ENCODE measurements at places on chromosomes 2 and 18.

DNA sequence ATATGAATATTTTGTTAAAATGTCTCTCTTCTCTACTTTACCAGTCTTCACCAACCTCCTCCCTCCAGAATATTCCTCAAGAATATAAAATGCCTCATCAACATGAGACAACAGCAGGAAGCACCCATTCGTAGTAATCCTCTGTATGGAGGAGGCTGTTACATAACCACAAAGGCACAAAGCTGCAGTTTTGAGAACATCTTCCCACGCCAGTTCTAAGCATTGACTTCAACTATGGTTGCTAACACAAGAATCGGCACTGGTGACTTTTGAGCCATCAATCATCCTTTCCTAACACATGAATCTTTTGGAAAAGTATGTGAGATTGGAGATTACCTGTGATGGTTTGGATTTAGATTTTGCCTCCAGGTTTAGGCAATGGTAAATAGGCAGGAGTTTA, 54.9 kb upstream of the CYP1B1 start:
- DNase-seq = no peak

GRCh38 chr2:220315098-220315823, 687.8 kb downstream of the SLC4A3 start:
- no peak for DNase-seq

GRCh38 chr2:230840301-230840700, 24.4 kb upstream of the ITM2C start:
- DNase-seq = no peak

DNA sequence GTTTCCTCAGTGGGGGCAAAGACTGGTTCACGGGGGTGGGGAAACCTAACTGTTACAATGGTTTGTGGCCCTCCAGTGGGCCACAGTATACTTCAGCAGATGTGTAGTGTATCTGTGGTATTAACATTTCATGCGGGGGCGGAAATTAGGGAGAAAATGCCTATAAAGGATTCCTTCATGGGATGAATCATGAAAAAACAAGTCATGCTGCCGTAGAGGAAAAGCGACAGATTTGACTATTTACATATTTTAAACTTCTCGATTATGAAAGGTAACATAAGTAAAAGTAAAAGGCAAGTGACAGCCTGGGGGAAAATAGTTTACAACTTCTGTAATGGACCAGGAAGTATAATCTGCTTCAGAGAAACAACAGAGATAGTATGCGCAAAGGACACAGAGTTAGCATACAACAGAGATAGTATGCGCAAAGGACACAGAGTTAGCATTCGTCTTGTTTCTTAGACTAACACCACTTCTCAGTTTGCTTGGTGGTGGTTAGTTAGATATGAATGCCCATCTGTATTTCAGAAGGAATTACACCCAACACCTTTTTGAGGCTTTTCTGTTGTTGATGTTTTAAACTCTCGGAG, 41.1 kb downstream of the MRPS9 start:
- DNase-seq = no peak

- peak; percentile 75 for DNase-seq
Measured at GRCh38 chr2:85405201-85406059, 4.7 kb downstream of the CAPG start.

DNA sequence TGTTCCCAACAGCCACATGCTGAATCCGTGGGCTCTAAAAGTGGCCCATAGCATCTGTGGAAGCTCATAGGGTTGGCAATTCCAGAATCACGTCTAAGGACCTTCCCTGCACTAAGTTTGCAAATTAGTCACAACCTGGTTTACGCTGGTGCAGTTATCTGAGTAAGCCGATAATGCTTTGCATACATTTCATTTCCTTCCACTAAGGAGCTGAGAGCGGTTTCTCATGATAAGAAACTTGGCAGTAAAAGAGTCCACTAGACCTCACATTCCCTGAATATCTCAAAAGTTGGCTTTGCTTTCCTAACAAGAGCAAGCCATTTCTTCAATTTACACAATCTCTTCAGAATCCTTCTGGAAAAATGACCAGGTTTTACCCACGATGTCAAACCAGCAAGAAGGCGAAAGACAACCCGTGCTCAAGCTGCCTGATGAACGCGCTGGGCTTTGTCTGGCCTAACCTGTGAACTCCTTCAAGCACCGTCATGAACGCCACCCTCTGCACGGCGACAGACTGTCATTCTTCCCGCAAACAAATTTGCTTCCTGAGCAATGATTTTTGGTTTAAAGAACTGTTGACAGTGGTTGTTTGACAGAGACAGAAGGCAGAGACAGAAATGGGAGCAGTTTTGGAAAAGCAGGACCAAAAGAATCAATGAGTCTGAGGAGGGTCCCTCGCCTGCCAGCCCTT, 73.0 kb upstream of the COPS8 start:
- DNase-seq = no peak

- DNase-seq = no peak
Measured at GRCh38 chr18:10299643-10300042, 154.8 kb upstream of the APCDD1 start.

DNA sequence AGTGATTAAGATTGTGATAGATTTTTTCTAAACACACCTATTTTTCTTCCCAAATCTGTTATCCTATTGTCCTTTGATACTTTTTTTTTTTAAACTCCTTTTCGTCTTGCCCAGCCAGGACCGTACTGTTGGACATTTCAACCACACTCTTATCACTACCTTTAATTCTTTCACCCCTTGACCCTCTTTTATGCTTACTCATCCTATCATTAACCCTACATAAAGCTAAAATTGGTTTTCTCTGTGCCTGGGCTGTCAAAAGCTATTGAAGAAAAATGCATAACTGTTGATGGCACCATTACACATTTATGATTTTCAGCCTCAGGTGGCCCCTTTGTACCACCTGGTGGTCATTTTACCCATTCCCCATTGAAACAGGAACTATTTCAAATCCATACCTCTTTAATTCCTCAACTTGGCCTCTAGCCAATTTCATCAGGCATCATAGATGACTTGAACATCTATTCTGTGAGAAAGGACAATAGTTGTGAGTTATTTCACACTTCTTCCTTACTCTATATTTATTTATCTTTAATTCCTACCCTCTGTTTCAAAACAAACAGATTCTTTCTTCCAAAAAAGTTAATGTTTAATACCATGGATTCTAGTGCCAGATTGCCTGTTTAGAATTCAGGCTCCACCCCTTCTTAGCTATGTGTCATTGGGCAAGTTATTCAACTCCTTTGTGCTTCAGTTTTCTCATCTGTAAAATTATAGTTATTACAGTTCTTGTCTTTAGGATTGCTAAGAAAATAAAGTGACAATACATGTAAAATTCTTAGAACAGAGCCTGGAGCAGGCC, 258.6 kb downstream of the CAMKMT start:
- no peak for DNase-seq

GRCh38 chr18:74604774-74605173, 7.1 kb downstream of the ZNF407 start:
- no peak for DNase-seq

- DNase-seq = no peak
Measured at GRCh38 chr2:171136024-171136423, 24.7 kb downstream of the TLK1 start.

DNA sequence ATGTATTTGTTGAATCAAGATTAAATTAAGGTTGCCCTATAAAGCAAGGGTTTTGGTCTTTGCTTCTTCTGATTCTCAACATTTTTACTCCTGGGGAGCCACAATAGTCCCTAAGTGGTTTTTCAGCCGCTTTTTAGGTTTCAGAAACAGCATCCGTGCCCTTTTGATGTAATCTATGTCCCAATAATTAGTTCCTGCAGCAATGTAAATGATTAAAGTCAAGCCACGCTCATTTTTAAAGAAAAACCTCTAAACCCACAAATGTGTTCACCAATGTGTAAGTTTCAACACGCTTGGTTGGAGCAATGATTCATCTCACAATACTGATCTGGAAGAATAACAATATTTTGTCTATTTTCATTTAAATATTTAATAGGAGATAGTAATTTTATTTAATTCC, 5.6 kb downstream of the ARL4C start:
- DNase-seq = peak; percentile 80

- DNase-seq = no peak
Measured at GRCh38 chr2:47089083-47089464, 66.0 kb downstream of the STPG4 start.

- DNase-seq = no peak
Measured at GRCh38 chr2:154686162-154686561, 12.3 kb upstream of the KCNJ3 start.

- DNase-seq = no peak
Measured at GRCh38 chr2:925309-925708, 25.3 kb upstream of the SNTG2 start.

DNA sequence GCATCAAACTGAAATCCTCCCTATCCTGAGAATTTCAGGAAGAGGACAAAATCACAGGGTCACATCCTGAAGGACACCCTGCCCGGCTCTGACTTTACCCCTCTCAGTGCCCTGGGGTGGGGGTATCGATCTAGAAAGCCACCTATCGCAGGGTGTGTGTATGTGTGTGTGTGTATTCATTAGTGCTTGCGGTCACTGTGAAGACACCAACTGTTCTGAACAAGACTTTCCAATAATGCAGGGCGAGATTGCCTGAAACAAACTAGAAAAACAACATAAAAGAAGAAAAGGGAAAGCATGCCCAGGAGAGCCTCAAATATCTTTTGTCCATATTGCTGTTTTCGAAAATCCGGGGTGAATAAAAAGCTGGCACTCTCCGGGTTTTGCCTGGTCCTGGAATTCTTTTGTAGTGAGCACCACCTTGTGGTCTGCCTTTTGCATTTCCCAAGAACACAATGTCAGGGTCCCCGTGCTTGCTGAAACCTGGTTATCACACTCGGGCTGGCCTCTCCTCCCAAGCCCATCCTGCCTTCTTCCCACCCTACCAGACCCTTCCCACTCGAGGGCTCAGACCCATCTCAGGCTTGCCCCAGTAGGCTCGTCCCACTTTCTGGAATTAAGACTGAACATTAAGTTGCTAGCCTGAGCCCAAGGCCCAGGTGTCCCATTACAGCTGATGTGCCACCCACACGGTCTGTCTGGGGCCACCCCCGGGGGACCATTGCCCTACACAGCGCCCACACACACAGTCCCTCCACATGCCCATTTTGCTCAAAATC, 25.0 kb upstream of the COPS8 start:
- peak; percentile 3 for DNase-seq

DNA sequence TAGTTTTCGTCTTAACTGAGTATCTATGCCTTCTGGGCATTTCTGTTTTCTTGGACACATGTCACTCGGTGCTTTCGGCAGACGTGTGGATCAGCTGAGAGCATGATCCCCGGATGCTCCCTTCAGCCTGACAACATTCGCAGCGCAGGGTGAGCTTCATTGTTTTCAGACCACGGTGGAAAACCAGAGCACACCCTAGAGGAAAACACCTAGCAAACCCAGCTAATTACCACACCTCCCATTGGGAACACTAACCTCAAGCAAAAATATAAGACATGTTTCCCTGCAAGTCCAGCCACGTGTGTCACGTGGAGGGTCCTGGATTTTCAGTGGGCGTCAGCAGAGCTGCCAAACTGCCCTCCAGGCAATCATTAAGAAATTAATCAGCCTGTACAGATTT, 31.0 kb downstream of the ANKRD29 start:
- DNase-seq = no peak

DNA sequence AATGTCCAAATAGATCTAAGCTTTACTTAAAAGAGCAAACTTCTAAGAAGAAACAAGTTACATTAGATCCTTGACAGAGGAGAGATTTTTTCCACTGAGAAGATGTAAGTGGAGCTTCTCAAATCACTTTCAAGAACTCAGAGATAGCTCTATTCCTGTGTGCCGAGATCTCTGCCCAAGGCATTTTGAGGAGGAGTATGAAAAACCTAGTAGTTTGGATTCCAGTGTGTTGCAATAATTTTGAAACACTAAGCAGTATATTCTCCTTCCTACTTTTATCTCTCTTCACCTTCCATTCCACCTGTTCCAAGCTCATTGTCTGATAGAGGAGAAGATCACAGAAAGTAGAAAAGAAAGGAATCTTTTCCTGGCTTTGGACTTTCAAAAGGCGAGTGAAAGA, 192.0 kb upstream of the TANK start:
- no peak for DNase-seq

DNA sequence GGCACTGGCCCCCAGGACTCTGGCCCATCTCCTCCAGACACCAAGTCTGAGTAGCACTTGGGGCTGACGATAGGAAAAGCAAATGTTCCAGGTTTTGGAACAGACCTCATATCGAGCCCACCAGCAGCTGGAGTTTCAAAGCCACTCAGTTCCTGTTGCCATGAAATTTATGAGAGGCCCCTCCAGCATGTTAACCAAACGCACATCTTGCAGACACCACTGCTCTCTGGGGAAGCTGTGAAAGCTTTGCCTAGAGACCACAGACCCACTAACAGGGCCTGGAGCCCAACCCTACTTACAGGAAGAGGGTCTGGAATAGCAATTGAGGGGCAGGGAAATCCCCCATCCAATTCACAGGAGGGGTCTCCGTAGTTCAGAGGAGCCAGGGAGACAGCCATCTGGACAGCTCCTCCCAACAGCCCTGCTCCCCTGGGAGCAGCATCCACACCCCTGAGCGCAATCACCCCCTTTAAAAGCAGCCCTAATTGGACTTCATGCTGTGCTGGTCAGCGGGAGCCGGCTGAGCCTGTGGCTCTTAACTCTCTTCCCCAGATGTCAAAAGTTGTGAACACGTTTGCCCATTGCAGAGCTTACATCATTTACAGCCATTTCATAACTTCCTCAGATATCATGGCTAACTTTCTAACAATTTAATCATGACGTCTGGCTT, 81.3 kb downstream of the TGFA start:
- DNase-seq = no peak

GRCh38 chr2:16816016-16816415, 150.4 kb upstream of the CYRIA start:
- no peak for DNase-seq

- no peak for DNase-seq
Measured at GRCh38 chr18:48126240-48126639, 195.8 kb upstream of the SMAD2 start.

DNA sequence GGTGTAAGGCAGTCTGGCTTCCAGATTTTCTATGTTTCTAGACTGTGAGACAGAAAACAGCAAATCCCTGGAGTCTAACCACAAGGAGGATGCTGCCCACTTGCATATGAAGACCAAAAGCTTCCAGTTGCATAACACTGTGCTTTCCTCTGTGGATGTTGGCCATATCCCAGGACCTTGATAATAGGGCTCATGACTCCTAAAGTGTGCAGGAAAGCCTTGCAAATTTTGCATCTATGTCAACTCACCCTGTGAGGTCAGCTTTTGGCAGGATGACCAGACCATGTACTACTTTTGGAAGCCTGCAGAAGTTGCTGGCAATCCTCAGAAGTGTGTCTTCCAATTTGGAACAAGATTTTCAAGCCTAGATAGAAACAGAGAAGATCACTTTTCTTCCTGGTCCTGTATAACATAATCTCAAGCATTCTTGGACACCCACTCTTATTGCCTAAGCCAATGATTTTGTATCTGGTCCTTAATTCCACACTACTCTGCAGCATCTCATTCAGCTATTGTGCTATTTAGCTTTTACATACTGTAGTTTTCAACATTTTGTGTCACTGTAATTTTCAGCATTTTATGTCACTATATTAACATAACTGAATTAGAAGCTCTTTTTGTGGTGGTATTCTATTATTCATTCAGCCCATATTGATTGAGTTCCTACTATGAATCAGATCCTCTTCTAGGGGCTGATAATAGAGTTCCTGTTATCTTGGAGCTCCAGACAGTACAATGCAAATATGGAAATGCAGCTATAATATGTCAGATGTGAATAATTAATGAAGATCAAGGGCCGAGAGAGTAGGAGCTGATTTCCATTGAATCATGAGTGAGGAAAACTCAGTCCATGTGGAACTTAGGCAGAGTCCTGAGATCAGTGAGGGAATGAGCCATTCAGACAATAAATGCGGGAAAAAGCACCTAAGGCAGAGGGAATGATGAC, 85.3 kb upstream of the RAB27B start:
- no peak for DNase-seq

GRCh38 chr2:159959136-159959535, 103.3 kb downstream of the PLA2R1 start:
- no peak for DNase-seq

- DNase-seq = no peak
Measured at GRCh38 chr2:237196866-237197618, 111.4 kb downstream of the COPS8 start.
